T-helper 2 cell treated with Interferon-gamma antibody and Interleukin-4, amounts not matched to agents 5 μg/mL and 100 μg/mL, for 36 hours (primary cell): ENCODE measurements at places on chromosomes 1 and 21.

- no peak for DNase-seq
Observed at GRCh38 chr1:26475989-26476388, 3.7 kb downstream of the HMGN2 start.

- no peak for DNase-seq
Observed at GRCh38 chr1:228957535-228957934, 222.3 kb downstream of the RHOU start.

GRCh38 chr1:47940779-47941178 lies 56.4 kb downstream of the TRABD2B start:
- DNase-seq, result no peak

DNA sequence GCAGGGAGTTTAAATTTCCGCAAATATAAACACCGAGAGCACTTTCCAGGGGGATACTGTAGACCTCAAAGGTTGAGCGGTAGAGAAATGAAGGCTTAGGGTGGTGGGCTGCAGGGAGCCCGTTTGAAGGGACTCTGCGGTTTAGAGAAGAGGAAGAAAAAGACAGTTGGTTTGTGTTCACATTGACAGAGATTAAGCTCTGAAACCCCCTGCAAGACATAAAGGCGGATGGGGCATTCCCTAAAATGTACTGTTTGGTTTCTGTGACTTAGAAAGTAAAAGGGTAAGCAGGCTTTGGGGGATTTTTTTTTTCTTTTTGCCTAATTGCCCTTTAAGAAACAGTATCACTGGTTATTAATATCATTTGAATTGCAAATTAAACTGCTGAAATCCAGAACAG lies 1.3 kb downstream of the KAZN start:
- no peak for DNase-seq

GRCh38 chr1:8641377-8641997 lies 176.0 kb downstream of the RERE start:
- no peak for DNase-seq

DNA sequence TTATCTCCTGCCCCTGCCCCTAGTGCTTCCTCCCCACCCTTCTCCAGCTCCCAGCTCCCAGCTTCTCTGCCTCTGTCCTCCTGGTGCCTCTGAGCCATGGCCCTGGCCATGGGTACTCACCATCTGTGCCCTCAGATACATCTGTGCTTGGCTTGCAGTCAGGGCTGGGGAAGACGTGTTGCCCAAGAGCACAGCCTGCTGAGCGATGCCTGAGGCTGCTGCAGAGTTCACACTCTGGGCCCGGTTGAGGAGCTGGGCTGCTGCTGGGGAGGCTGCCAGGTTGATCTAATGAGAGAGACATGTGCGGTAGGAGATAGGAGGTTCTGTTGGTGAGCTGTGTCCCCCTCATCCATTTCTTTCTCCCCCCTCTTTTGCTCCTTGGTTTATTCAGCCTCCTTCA lies 49.4 kb upstream of the A3GALT2 start:
- no peak for DNase-seq

- no peak for DNase-seq
Observed at GRCh38 chr1:227998374-227999055, 8.3 kb upstream of the WNT3A start.

- no peak for DNase-seq
Observed at GRCh38 chr1:233390842-233391737, 63.6 kb downstream of the MAP3K21 start.

DNA sequence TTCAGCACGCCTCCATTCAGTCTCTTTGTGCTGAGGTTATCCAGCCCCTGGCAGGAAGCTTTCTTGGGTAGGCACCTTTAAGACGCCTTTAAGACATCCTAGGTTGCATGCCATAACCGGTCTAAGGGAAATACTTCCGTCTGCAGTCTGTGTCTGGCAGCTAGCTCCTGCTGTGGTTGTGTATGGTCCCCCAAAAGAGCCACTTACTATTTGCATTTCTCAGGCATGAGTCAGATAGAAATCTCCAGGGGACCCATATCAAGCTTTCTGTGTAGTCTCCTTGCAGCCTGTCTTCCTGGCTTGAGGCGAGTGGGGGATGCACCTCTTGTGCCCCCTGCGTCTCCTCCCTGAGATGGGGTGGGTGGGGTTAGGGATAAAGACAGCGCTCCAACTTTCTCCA lies 10.0 kb upstream of the RYR2 start:
- no peak for DNase-seq

DNA sequence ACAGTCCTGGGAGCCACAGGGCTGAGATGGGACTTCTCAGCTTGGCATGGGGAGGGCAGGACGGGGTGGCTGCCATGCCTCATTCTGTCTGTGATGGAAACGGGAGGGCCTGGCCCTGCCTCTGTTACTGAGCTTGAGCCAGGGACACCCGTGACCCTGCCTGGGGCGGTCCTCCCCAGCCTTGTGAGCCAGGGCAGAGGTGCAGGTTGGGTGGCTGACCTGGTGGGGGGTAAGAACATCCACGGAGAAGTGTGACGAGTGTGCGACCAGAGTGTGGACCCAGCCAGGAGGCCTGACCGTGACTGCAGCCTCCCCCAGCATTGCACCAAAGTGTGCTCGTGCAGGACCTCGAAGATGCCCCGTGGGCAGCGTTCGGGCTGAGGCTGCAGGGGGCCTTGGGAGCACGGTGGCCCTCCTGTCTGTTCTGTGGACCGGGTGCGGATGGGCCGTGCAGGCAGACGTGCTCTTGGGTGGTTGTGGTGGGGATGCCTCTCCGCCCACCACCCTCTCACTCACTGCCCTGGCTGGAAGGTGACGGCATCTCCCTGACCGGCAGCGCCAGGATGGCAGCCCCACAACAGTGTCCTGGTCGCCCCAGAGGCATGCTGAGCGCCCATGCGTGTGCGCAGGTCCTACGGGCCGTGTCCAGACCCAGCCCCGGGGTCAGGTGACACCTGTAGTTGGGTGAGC lies 45.4 kb downstream of the SKI start:
- no peak for DNase-seq

GRCh38 chr1:221723018-221723847 lies 18.7 kb downstream of the DUSP10 start:
- peak; percentile 46 for DNase-seq
